Sigmoid colon (tissue), 7 donors: ENCODE measurements at places on chromosomes 3 and 15. TPM values are rescaled to one million over a fixed set of nuclear protein-coding genes. Genes with fewer than 3 reads are reported as not detected.

GRCh38 chr3:170908235-170909116, at the start of gene EIF5A2:
TSS of gene EIF5A2 (minus strand) at chr3:170908637. CDS start at chr3:170907806, 831 bp downstream.
- peaks cover 20% of the 10 kb centered on the region for H3K4me1 ChIP-seq
- peak; percentile 97 for DNase-seq
- peak within 1 kb of the TSS; percentile 91 for H3K4me3 ChIP-seq

DNA sequence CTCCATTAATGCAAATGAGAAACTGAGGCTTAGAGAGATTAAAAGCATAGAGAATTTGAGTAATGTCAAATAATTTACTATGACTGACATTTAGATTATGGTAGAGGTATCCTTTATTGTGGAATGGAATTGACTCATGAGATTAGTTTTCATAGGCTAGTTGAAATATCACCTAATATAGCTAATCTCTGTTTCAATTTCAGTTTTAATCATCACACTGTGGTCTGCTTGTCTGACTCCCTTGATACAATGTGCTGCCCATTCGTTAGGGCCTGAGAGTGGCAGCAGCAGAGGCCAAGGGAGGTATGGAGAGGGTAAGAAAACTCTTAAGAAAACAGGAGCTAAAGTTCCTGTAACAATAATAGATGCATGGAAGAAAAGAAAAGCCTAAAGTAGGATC, 13.2 kb upstream of the ZBTB20 start:
- H3K4me3 ChIP-seq: no peak overlapping the region
- no peak for DNase-seq
- no peak overlapping the region for H3K27ac ChIP-seq
- H3K4me1 ChIP-seq: no peaks in the 10 kb centered on the region
- H3K27me3 ChIP-seq: no peaks in the 10 kb centered on the region

GRCh38 chr15:52288986-52289385, 6.6 kb downstream of the MYO5C start:
- H3K27ac ChIP-seq: no peak overlapping the region
- no peaks in the 10 kb centered on the region for H3K4me1 ChIP-seq
- H3K36me3 ChIP-seq: no peaks in the 10 kb centered on the region
- H3K27me3 ChIP-seq: peaks cover 14% of the 10 kb centered on the region
- H3K4me3 ChIP-seq: no peak overlapping the region
- no peak for DNase-seq

GRCh38 chr3:161489395-161489794, 7.2 kb upstream of the OTOL1 start:
- H3K36me3 ChIP-seq: no peaks in the 10 kb centered on the region
- H3K4me1 ChIP-seq: no peaks in the 10 kb centered on the region
- H3K27ac ChIP-seq: no peak overlapping the region
- H3K27me3 ChIP-seq: no peaks in the 10 kb centered on the region

DNA sequence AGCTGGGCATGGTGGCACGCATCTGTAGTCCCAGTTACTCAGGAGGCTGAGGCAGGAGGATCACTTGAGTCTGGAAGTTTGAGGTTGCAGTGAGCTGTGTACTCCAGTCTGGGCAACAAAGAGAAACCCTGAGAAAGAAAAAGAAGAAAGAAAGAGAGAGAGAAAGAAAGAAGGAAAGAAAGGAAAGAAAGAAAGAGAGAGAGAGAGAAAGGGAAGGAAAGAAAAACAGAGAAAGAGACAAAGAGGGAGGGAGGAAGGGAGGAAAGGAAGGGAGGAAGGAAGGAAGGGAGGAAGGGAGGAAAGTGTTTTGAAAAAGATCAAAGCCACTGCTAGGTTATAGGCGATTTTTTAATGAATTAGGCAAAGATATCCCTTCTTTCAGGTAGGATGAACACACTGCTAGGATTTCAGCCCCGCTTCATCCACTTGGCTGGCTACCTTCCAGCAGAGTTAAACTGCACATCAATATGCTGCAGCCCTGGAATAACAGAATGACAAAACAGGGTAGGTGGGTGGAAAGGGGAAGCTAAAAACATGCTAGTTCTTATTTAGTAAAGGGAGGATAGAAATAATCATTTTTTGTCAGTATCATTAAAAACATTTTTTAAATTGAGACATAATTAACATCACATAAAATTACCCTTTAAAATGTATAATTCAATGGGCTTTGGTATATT, 12.8 kb upstream of the PPARG start:
- no peaks in the 10 kb centered on the region for H3K4me1 ChIP-seq
- no peaks in the 10 kb centered on the region for H3K27me3 ChIP-seq
- no peak for DNase-seq
- no peak overlapping the region for H3K4me3 ChIP-seq
- H3K36me3 ChIP-seq: no peaks in the 10 kb centered on the region

GRCh38 chr3:16337856-16338540, 73.0 kb downstream of the OXNAD1 start:
- no peak overlapping the region for H3K4me3 ChIP-seq
- peak overlapping the region; percentile 83 for H3K27ac ChIP-seq
- DNase-seq: no peak
- no peaks in the 10 kb centered on the region for H3K4me1 ChIP-seq
- H3K27me3 ChIP-seq: no peaks in the 10 kb centered on the region
- H3K36me3 ChIP-seq: no peaks in the 10 kb centered on the region

DNA sequence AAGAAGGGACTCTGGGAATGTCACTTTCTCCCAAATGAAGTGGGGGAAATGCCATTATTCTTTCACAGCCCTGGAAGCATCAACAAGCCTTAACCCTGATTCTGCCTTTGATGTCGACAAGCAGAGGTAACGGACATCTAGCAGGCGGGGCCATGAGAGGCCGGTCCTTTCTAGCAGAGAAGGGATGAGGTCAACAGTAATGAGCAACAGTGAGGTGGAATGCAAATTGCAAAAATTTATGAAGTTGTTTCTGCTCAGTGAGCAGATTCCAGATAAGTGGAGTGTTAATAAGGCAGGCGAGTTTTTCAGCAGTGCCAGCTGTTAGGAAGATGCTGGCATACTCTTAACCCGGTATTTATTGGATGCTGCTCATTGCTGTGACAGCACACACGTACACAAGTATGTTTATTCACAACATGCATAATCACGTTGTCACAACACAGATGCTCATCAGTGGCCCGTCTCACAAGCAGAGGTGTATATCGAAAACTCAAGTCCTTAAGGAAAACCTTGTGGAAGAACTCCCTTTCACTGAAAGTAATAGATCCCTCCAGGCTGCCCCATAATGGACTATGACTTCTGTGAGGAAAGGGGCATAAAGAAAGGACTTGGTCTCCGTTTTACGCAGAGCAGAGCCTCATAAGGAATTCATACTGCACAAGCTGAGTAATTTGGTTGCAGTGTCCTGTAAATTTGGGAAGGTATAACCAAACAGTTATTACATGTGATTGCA, 329.0 kb downstream of the IGSF11 start:
- H3K4me3 ChIP-seq: no peak overlapping the region
- DNase-seq: no peak
- H3K36me3 ChIP-seq: no peaks in the 10 kb centered on the region
- H3K27ac ChIP-seq: no peak overlapping the region
- H3K27me3 ChIP-seq: no peaks in the 10 kb centered on the region

- no peaks in the 10 kb centered on the region for H3K36me3 ChIP-seq
- DNase-seq: no peak
- no peaks in the 10 kb centered on the region for H3K4me1 ChIP-seq
- H3K4me3 ChIP-seq: no peak overlapping the region
- no peak overlapping the region for H3K27ac ChIP-seq
These were observed 8.0 kb upstream of the THRB start for GRCh38 chr3:24502690-24503089.

- H3K4me1 ChIP-seq: peaks cover 39% of the 10 kb centered on the region
- DNase-seq: no peak
- peak overlapping the region; percentile 84 for H3K27ac ChIP-seq
- H3K36me3 ChIP-seq: no peaks in the 10 kb centered on the region
- no peak overlapping the region for H3K4me3 ChIP-seq
- H3K27me3 ChIP-seq: no peaks in the 10 kb centered on the region
These were observed 25.4 kb downstream of the PDIA5 start for GRCh38 chr3:123092243-123092642.

DNA sequence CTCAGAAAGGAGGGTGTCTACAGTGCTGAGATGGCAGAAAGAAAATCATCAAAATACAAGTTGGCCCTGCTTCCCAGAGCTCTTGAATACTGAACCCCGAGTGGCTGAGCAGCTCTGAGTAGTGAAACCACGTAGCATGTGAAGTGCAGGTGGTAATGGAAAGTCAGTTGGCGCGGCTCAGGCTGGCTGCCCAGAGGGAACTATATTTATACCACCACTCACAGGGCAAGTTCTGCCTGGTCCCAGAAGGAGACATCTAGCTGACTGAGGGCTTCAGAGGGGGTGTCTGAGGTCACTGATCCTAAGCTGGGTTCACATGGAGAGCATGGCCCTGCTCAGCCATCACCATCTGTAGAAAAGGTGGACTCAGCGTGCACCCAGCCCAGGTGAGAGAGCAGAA, 129.6 kb upstream of the AGBL1 start:
- H3K4me1 ChIP-seq: no peaks in the 10 kb centered on the region
- DNase-seq: no peak
- no peak overlapping the region for H3K27ac ChIP-seq
- H3K4me3 ChIP-seq: no peak overlapping the region
- no peaks in the 10 kb centered on the region for H3K27me3 ChIP-seq

- no peak for DNase-seq
- peaks cover 12% of the 10 kb centered on the region for H3K4me1 ChIP-seq
- H3K4me3 ChIP-seq: no peak overlapping the region
These were observed 19.0 kb downstream of the CISH start for GRCh38 chr3:50592568-50592967.

DNA sequence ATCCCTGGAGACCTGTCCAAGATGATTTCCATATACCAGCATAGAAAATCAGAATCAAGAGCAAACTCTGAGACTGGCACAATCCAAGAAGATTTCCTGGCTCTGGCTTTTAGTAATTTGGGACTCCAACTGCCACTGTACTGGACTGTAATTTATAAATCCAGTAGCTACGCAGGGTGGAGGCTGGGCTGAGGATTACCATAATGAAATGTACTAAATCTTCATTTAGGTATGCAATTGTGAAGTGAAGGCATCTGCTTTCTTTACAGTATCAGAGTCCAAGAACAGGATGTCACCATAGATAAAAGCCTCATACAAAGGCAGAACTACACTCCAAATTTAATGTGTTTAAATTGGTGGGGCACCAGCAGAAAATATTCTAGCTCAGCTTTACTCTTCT, 46.5 kb downstream of the TMEM39A start:
- H3K36me3 ChIP-seq: no peaks in the 10 kb centered on the region
- no peak overlapping the region for H3K4me3 ChIP-seq
- DNase-seq: no peak
- H3K4me1 ChIP-seq: no peaks in the 10 kb centered on the region
- no peaks in the 10 kb centered on the region for H3K27me3 ChIP-seq

DNA sequence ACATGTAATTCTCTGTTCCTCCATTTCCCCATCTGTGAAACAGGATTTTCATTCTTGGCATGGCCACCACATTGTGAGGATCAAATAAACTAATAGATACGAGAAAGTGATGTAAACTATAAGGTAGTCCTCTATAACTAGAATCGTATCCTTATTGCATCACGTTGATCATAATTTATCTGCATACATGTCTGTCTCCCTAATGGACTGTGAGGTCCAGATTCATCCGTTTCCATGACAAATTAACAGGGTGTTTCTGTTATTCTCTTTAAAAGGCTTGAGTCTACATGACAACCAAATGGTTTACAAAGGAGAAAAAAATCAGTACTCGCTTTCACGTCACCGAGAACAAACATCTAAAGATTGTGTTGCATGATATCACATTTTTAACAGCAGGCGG, 53.0 kb downstream of the SST start:
- H3K36me3 ChIP-seq: no peaks in the 10 kb centered on the region
- H3K4me1 ChIP-seq: no peaks in the 10 kb centered on the region
- no peak overlapping the region for H3K4me3 ChIP-seq
- no peak overlapping the region for H3K27ac ChIP-seq
- no peaks in the 10 kb centered on the region for H3K27me3 ChIP-seq

DNA sequence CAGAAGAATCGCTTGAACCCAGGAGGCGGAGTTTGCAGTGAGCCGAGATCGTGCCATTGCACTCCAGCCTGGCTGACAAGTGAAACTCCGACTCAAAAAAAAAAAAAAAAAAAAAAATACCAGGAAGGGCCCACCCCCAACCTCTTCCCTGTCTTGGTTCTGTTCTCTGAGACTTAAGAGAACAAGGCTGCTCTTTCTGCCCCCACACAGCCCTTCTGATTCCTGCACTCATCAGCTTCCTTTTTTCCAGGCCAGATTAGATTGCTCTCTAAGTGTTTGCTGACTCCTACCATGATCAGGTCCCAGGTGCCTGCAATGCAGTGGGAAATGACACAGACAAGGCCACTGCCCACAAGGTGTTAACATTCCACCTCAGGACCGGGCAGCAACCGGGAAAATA, 13.0 kb downstream of the TMEM44 start:
- H3K4me1 ChIP-seq: no peaks in the 10 kb centered on the region
- no peak overlapping the region for H3K27ac ChIP-seq
- DNase-seq: no peak
- no peaks in the 10 kb centered on the region for H3K27me3 ChIP-seq

Gene CFAP92
- under 0.01 TPM for total RNA-seq

Gene GOLGA8S
- 0.33 TPM for total RNA-seq
